ENCODE measurements at places on chromosomes 12 and 14. TPM values are rescaled to one million over a fixed set of nuclear protein-coding genes. Genes with fewer than 3 reads are reported as not detected.

The RPL10L gene
- not detected for total RNA-seq

The KITLG gene
- 5.0 TPM for total RNA-seq

The STAB2 gene
- total RNA-seq = not detected

The STON2 gene
- 1.6 TPM for total RNA-seq

The GLIPR1L1 gene
- total RNA-seq = not detected

The PRB2 gene
- total RNA-seq = not detected

The KIF26A gene
- total RNA-seq = 3.0 TPM

The GARIN6 gene
- not detected for total RNA-seq

The ADGRD1 gene
- 0.81 TPM for total RNA-seq

The FOXG1 gene
- total RNA-seq = 0.29 TPM

The VRTN gene
- total RNA-seq = not detected

The SOAT2 gene
- 0.17 TPM for total RNA-seq

The DRAM1 gene
- 32.6 TPM for total RNA-seq

The GTF2A1 gene
- 16.0 TPM for total RNA-seq

The LRP1-AS gene
- not detected for total RNA-seq

The WIF1 gene
- not detected for total RNA-seq

The KRT73 gene
- not detected for total RNA-seq

The CLEC4D gene
- total RNA-seq = not detected

The LRTM2 gene
- total RNA-seq = not detected

The GNS gene
- total RNA-seq = 146 TPM

The MIA2 gene
- 10.9 TPM for total RNA-seq

The CATSPERB gene
- total RNA-seq = not detected

The MIP gene
- total RNA-seq = not detected

The SLC25A47 gene
- total RNA-seq = 0.24 TPM

The SMIM41 gene
- not detected for total RNA-seq

The GPRC5D gene
- not detected for total RNA-seq

The DCN gene
- 0.84 TPM for total RNA-seq

The BLTP3B gene
- 41.2 TPM for total RNA-seq

The COL2A1 gene
- not detected for total RNA-seq

The TSHR gene
- total RNA-seq = not detected

The KIF21A gene
- total RNA-seq = 20.1 TPM

The TCL1A gene
- total RNA-seq = not detected

The DNAH10 gene
- 0.09 TPM for total RNA-seq

The B3GNT4 gene
- 0.22 TPM for total RNA-seq

The CAPZA3 gene
- not detected for total RNA-seq

The OR10G3 gene
- total RNA-seq = not detected

The ANO2 gene
- 2.1 TPM for total RNA-seq

The KRT74 gene
- not detected for total RNA-seq

The LRRIQ1 gene
- 0.38 TPM for total RNA-seq

The INSM2 gene
- 0.17 TPM for total RNA-seq

The MUCL1 gene
- not detected for total RNA-seq

The REM2 gene
- total RNA-seq = not detected

The DHRS7 gene
- total RNA-seq = 62.7 TPM

The STRAP gene
- total RNA-seq = 99.7 TPM

The MGAT2 gene
- 69.4 TPM for total RNA-seq

The CD163L1 gene
- 8.8 TPM for total RNA-seq

The RESF1 gene
- 38.3 TPM for total RNA-seq

The MYL2 gene
- total RNA-seq = 1.4 TPM

The ACOT2 gene
- 14.5 TPM for total RNA-seq

The SOCS4 gene
- 12.7 TPM for total RNA-seq

The RHNO1 gene
- total RNA-seq = 30.2 TPM

The NKX2-1 gene
- total RNA-seq = not detected

The RNU4-1 gene
- total RNA-seq = under 0.01 TPM

The ZBTB25 gene
- total RNA-seq = 2.2 TPM

The CCDC177 gene
- not detected for total RNA-seq

The PLBD1 gene
- total RNA-seq = not detected

Data from A172 (cell line).